ENCODE measurements at places on chromosomes 7 and 10. TPM values are rescaled to one million over a fixed set of nuclear protein-coding genes. Genes with fewer than 3 reads are reported as not detected.

GRCh38 chr10:11886851-11887250 is 63.7 kb downstream of the PROSER2 start:
- no peaks in the 10 kb centered on the region for H3K27me3 ChIP-seq
- H3K4me1 ChIP-seq, result peaks cover 5% of the 10 kb centered on the region
- H3K36me3 ChIP-seq, result no peaks in the 10 kb centered on the region

DNA sequence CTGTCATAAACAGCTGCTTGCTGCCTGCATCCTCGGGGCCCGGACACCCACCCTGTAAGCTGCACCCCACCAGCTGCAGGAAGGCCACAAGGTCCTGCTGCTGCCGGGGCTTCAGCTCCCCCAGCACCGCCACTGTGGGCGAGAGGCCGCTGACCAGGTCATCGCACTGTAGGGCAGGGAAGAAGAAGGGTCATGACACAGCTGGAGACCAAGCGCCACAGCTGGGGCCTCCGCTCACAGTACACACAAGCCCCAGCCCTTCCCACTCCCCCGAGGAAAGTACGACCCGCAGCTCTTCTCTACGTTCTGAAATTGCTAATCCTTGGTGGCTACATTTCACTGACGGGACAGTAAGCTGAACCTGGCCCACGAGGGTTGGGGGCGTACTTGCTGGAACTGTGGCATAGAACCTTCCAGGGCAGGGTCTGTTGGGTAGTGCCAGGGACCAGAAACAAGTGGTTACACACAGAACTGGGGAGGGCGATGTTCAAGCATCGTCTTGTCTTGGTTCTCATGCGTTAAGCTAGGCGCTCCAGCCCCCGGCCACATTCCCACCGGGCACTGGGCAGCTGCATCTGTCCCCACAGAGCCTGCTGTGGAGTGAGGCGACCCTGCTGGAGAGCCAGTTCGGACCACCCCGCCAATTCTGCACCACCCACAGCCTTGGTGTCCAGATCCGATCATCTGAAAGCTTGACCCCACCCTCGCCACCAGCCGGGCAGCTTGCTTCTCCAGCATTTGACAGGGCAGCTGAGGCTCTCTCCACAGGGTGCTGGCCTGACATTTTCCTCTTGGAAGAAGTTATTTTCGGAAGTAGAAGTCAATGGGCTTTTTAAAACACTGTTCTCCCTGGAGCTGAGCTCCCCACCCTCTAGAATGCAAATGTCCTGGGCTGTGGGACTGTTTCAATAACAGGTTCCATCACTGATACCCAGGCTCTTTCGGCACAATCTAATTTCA is 50.8 kb downstream of the GSDME start:
- no peak overlapping the region for H3K4me3 ChIP-seq
- DNase-seq, result no peak
- no peaks in the 10 kb centered on the region for H3K27me3 ChIP-seq
- peaks cover under 1% of the 10 kb centered on the region for H3K4me1 ChIP-seq
- H3K36me3 ChIP-seq, result no peaks in the 10 kb centered on the region
- H3K27ac ChIP-seq, result no peak overlapping the region

DNA sequence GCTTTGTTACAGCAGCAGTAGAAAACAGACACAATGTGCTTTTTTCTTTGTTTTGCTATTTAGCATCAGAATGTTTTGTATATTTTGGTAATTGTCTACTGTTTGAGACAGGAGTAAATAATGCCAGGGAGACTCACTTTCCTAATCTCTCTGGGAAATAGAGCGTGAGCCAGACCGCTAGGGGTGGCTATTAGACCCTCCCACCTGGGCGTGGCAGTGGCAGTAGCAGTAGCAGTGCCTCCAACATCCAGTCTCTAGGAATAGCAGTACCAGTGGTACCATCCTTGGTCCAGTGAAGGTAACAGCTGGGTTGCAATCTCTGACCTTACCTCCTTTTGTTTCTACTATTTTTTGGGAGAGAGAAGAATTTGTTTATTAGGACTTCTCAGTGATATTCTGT is 165.7 kb upstream of the MAGI2 start:
- H3K36me3 ChIP-seq, result no peaks in the 10 kb centered on the region
- no peak overlapping the region for H3K27ac ChIP-seq
- H3K27me3 ChIP-seq, result no peaks in the 10 kb centered on the region
- no peak overlapping the region for H3K4me3 ChIP-seq

GRCh38 chr10:13555884-13556510 is 27.2 kb upstream of the BEND7 start:
- no peaks in the 10 kb centered on the region for H3K36me3 ChIP-seq
- H3K27ac ChIP-seq, result no peak overlapping the region
- no peaks in the 10 kb centered on the region for H3K4me1 ChIP-seq

- no peaks in the 10 kb centered on the region for H3K27me3 ChIP-seq
- no peak overlapping the region for H3K4me3 ChIP-seq
- no peaks in the 10 kb centered on the region for H3K36me3 ChIP-seq
- no peak for DNase-seq
- no peak overlapping the region for H3K27ac ChIP-seq
Observed at GRCh38 chr7:10257438-10257837, 716.2 kb upstream of the PHF14 start.

DNA sequence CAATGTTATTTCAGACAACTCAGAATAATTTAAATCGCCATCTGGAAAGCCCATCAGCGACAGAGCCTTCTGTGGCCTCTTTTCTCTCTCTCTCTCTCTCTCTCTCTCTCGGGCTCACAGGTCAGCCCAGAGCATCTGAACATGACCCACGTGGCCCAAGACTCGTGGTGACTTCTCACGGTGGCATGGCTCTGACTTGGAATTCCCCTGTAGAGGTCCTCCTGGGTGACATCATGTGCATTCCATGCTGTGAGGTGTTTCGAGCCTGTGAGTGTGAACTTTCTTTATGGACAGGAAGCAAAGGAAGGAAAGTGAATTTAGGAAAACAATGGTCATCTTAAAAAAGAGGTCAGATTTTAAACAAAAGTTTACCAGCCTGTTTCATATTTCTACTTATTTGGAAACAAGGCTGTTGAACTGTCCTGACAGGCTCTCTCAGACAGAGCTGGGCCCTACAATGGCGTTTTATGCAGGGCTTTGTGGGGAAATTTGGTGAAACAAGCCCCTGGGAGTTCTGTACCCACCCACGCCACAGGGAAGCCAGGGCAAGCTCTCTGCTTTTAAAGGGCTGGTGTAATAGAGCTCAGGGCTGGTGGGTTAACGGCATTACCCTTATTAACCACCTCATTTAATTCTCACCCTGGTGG is 359.7 kb upstream of the ZNF32 start:
- H3K27me3 ChIP-seq, result no peaks in the 10 kb centered on the region
- H3K36me3 ChIP-seq, result no peaks in the 10 kb centered on the region
- H3K4me3 ChIP-seq, result no peak overlapping the region
- H3K4me1 ChIP-seq, result peaks cover 13% of the 10 kb centered on the region
- peak overlapping the region; percentile 33 for H3K27ac ChIP-seq

GRCh38 chr7:142150356-142150755 is 38.8 kb downstream of the MGAM2 start:
- no peaks in the 10 kb centered on the region for H3K27me3 ChIP-seq
- no peak for DNase-seq
- H3K27ac ChIP-seq, result no peak overlapping the region
- no peaks in the 10 kb centered on the region for H3K4me1 ChIP-seq

GRCh38 chr7:28369523-28369922 is 42.8 kb upstream of the CREB5 start:
- no peaks in the 10 kb centered on the region for H3K4me1 ChIP-seq
- no peaks in the 10 kb centered on the region for H3K27me3 ChIP-seq
- H3K27ac ChIP-seq, result no peak overlapping the region
- H3K36me3 ChIP-seq, result no peaks in the 10 kb centered on the region
- DNase-seq, result no peak

- H3K4me3 ChIP-seq, result no peak overlapping the region
- peaks cover 10% of the 10 kb centered on the region for H3K4me1 ChIP-seq
Observed at GRCh38 chr7:157564517-157565177, 227.8 kb downstream of the DNAJB6 start.

DNA sequence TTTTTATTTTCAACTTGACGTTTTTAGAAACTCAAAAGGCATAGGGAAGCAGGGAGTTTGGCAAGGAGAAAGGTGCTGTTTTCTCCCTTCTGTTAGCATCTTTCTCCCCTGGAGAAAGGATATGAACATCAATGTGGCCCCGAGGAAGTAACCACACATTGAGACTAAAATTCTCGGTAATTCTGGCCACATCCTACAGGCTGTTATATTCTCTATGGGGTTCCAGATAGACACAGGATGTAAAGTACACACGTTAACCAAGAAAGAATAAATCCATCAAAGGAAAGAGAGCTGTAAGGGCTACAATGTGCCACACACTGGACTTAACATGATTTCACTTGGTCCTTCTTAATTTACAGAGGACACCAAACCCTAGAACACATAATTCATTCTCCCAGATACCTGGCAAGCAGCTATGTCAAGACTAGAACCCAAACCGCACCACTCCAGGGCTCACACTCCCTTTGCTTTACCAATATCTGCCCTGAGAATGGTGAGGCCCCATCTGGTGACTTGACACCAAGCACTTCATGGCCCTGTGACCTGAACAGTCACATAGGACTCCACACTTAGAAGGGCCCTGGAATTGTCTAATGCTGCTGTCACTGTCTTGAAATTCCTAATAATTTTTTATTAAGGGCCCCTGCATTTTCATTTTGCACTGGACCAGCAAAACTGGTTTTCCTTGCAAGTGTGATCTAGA is 73.9 kb downstream of the PRLHR start:
- no peak overlapping the region for H3K27ac ChIP-seq
- no peak for DNase-seq
- no peak overlapping the region for H3K4me3 ChIP-seq
- H3K36me3 ChIP-seq, result no peaks in the 10 kb centered on the region

GRCh38 chr10:110762109-110762848 is 109.4 kb upstream of the PDCD4 start:
- no peaks in the 10 kb centered on the region for H3K27me3 ChIP-seq
- no peak overlapping the region for H3K27ac ChIP-seq
- no peaks in the 10 kb centered on the region for H3K36me3 ChIP-seq
- no peak overlapping the region for H3K4me3 ChIP-seq
- H3K4me1 ChIP-seq, result no peaks in the 10 kb centered on the region

GRCh38 chr7:30479202-30480120 is 877 bp upstream of the NOD1 start:
- DNase-seq, result no peak
- no peaks in the 10 kb centered on the region for H3K27me3 ChIP-seq
- peak overlapping the region; percentile 86 for H3K27ac ChIP-seq
- peaks cover 8% of the 10 kb centered on the region for H3K4me1 ChIP-seq

DNA sequence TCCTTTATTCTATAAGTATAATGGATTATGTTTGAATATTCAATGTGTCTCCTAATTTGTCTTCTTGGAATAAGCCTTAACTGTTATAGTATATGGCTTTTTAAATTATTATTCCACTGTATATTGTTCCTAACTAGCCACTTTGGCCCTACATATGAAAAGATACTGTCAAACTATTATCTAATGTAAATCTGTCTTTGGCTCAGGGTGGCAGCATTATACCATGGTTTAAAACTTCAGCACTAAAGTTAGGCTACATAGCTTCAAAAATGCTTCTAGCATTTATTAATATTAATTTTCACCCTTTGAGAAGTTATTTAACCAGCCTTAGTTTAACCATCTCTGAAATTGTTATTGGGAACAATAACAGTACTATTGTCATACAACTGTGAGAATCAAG is 543.1 kb upstream of the MBL2 start:
- DNase-seq, result no peak
- no peaks in the 10 kb centered on the region for H3K4me1 ChIP-seq
- H3K27ac ChIP-seq, result no peak overlapping the region
- H3K27me3 ChIP-seq, result no peaks in the 10 kb centered on the region
- H3K36me3 ChIP-seq, result no peaks in the 10 kb centered on the region

Gene FRMPD2
- total RNA-seq, result 8.3 TPM
